DMS153 (cell line): ENCODE measurements at places on chromosomes 2 and 18.

GRCh38 chr2:188631037-188631809, 339.5 kb downstream of the GULP1 start:
- no peak for DNase-seq

- no peak for DNase-seq
Measured at GRCh38 chr2:48414640-48414979, 115.3 kb upstream of the STON1 start.

GRCh38 chr2:97763176-97763845, 49.9 kb downstream of the ZAP70 start:
- no peak for DNase-seq

DNA sequence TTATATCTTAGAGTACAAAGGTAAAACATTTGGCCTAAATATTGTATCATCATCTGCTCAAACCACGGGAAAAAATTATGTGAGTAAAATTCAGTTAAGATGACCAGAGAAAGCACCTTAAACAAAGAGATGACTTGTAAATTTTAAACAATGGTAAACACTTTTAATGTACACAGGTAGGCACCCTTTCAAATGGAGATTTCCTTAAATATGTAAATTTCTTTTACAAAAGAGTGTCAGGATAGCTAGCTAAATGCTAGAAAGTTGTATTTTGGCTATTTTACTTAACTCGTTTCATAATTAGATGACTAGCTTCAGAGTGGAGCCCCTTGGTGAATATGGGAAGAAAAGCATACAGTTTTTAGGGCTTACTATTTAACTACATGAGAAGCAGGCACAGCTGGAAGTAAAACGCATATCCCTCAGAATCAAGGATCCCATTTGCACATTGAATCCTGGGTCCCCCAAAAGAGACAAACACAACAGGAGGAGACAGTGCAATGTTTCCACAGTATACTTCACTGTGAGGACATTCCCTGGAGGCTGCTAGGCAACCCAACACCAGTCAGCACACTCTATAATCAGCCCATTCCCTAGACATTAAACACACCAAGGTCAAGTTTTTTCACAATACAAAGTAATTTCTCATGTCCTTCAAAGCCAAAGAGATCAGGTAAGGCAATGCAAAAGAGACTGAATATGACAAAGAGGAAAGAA, 1154.4 kb downstream of the DPP10 start:
- DNase-seq: no peak

GRCh38 chr2:67108231-67108630, 288.9 kb upstream of the ETAA1 start:
- DNase-seq: peak; percentile 62

DNA sequence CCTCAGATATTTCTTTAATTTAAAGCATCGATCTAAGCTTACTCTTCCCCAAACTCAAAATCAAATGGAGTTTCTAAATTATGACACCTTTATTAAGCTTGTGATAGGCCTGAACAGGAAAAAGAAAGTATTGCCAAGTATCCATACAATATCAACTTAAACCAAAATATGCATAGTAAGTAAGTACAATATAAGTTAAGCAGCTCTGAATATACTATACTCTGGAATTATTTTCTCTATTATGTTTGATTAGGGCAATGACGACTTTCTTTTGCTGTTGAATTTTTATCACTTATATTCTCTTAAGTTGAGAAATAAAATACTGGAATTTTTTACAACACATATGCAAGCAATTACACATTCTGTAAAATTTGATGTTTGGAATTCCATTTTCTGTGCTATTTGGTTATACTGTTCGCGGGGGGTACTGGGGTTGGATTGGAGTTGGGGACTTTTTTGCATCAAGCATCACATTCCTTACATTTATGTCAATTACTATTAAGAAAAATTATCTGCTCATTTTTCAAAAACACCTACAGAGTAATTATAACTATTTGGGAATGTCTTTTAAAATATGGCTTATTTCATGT, 2.2 kb downstream of the COL5A2 start:
- no peak for DNase-seq

DNA sequence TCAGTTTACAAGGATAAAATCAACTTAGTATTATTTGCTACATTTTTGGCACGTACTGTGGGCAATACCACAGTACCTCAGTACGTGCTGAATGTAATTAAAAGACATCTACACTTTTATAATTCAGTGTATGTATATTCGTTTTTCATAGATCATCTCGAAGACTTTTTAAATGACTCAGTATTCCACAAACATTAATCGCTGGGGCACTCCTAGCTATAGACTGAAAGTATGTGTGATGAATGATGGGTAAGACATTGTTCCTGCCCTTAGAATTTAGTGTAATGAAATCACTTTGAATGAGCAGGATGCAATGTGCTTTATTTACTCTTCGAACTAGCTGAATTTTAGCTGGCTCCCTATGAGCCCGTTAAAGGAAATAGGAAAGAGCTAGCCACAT, 245.6 kb upstream of the RASGRP3 start:
- DNase-seq: no peak

DNA sequence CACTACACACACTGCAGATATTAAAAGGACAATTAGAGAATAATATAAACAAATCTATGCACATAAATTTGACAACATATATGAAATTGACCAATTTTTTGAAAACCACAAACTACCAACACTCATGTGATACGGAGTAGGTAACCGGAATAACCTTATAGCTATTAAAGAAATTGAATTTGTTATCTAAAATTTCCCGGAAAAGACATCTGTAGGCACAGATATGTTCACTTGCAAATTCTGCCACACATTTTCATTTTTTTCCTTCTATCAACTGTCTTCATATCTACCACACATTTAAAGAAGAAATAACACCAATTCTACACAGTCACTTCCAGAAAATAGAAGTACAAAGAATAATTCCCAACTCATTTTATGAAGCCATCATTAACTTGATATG, 22.4 kb downstream of the NLRC4 start:
- DNase-seq: no peak

DNA sequence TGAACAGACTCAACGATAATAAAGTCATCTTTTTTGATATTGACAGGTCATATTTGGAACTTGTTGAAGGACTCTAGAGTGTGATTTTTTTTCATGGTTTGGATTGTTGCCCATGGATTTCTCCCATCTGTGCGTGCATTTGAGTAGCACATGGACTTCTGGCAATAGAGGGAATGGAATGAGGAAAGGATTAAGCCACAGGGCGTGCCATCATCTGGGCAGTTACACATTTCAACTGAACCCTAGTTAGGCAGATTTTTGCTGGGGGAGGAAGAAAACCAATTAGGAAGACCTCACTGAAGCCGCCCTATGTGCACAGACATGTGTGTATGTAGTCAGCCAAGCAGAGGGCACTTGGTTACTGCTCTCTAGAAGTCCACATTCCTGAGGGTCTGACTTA, 72.6 kb downstream of the TPGS2 start:
- DNase-seq: no peak
